Jurkat, Clone E6-1 (cell line): ENCODE measurements at places on chromosomes 12 and 14.

DNA sequence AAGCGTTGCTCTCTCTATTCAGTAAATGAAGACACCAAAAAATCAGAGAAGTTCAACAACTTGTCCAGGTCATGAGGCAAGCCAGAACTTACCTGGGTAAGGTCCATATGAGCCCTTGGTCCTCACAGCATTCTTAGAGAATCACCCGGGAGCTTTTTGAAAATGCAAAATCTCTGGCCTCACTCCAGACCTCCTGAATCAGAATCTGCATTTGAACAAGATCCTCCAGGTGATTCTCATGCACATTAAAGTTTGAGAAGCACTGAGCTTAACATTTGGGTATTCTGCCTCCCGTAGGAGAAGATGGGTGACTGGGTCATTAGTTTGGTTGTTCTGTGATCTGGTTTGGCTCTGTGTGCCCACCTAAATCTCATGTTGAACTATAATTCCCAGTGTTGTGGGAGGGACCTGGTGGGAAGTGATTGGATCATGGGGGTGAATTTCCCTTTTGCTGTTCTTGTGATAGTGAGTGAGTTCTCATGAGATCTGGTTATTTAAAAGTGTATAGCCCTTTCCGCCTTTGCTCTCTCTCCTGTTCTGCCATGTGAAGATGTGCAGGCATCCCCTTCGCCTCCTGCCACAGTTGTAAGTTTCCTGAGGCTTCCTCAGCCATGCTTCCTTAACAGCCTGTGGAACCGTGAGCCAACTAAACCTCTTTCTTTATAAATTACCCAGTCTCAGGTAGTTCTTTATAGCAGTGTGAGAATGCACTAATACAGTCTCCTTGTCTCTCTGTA is 221.2 kb downstream of the RAD51B start:
- DNase-seq, result no peak

GRCh38 chr14:104091061-104091926 is 5.8 kb downstream of the ASPG start:
- no peak for DNase-seq

- DNase-seq, result no peak
Observed at GRCh38 chr12:24356240-24356804, 406.9 kb upstream of the SOX5 start.

GRCh38 chr14:65159281-65160062 is 57.2 kb upstream of the MAX start:
- no peak for DNase-seq

- DNase-seq, result no peak
Observed at GRCh38 chr14:30990770-30991169, 34.7 kb upstream of the AP4S1 start.

DNA sequence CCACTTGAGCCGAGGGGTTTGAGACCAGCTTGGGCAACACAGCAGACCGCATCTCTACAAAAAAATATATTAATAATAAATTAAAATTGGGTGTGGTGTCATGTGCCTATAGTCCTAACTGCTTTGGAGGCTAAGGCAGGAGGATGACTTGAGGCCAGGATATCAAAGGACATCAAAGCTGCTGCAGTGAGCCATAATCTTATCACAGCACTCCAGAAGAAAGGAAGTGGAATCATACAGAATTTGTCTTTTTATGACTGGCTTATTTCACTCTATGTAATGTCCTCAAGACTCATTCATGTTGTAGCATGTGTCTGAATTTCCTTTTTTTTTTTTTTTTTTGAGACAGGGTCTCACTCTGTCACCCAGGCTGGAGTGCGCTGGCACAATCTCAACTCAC is 43.9 kb upstream of the NUDT4 start:
- no peak for DNase-seq

DNA sequence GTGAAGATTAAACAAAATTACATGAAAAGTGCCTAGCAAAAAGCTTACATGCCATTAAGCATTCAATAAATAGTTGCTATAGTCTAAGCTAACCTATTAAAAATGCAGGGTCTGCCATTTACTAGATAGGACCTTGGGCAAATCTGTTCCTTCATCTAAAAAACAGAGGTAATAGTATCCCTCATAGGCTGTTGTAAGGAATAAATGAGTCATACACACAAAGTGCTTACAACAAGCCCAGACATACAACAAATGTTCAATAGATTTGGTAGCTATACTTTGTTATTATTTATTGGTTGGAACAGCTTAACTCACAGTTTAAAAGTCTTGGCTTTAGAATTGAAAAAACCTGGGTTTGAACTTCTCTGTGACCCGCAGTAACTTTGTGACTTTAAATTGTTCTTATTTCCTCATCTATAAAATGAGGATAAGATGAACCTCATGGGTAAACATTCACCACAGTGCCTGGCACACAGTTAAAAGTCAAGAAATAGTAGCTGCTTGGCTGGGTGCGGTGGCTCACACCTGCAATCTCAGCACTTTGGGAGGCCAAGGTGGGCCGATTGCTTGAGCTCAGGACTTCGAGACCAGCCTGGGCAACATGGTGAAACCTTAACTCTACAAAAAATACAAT is 24.7 kb downstream of the HEATR5A start:
- DNase-seq, result no peak

DNA sequence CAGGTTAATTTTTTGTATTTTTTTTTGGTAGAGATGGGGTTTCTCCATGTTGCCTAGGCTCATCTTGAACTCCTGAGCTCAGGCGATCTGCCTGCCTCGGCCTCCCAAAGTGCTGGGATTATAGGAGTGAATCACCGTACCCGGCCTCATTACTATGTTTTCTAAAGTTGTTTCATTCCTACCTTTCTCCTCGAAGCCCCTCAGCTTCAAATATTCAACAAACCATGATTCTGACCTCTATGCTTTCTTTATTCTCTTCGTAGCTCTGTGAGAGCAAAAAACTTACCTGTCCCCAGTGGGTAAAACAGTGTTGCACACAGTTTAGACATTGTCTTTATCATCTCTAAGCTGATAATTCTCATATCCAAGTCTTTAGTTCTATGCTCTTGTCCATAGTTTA is 26.2 kb upstream of the MDM2 start:
- no peak for DNase-seq

DNA sequence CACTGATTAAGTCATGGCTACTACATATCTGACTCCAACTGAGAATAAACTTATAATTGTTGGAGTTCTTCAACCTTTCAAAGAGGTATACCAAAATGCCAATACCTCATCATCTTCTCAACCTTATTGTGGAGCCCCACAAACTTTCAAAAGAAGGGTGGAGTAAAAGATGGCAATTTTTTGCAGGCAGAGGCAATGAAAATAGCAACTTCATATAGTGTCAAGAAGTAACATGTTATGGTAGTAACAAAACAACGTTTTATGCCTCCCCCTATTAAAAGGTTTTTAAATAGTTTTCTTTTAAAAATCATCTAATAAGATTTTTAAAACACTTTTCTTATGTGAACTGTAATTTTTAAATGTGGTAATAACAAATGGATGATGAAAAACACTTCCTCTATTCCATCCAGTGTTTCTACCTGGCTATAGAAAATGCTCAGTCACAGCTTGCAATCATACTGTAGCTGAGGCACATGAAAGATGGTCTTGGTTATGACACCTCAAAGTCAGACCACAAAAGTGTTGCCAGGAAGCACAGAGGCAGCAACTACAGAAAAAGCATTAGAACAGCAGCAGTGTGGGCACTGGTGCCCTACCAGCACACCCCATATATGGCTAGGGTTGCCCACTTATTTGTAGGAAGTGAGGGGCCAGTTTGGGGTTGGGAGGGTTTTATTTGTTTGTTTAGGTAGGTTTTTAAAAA is 7.0 kb downstream of the PPP1R12A start:
- DNase-seq, result peak; percentile 91

DNA sequence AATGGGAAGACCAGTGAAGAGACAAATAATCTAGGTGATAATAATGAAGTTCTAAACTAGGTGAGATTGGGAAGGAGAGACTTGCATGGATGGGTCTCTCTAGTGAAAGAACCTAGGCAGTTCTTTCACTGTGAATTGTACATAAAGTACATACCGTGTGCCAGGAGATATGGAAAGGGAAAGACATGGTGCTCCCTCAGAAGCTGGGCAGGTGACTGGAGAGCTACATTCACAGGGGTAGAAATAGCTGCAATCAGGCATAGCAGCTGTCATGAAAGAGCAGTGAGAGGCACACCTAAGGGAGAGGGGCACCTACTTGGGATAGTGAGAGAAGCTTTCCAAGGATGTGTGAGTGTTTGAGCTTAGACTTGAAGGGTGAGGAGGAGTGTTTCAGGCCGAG is 9.3 kb downstream of the STK38L start:
- no peak for DNase-seq

DNA sequence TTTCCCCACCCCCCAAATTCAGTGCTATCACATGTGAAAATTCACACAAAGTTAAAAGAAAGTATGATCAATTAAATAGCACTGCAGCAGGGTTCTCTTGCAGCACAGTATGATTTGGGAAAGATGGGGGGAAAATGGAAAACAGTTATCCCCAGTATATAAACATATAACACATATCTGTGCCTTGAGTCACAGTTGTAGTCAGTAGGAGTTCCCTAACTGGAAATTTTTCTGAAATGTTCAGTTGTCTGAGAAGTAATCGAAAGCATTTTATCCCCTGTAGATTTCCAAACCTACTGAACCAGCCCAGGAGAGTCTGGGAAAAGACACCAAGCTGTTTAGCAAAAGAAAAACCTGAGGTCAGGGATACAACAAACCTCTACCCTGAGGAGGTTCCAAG is 47.0 kb downstream of the C12orf50 start:
- no peak for DNase-seq

DNA sequence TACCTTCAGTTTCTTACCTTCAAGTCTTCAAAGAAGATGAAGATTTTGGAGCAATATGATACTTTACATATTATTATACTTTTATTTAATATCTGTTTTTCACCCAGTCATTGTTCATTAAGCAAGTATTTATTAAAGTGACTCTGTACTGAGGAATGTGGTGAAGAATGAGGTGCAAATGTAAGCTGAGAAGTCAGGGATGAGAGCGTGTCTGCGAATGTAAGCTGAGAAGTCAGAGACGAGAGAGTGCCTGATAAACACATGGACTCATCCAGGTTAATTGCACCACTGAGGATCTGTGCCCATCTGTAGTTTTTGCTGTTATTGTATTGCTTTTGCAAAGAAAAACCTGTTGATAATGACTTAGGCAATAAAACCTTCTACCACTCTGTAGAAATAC is 211.9 kb upstream of the FAR2 start:
- DNase-seq, result no peak

- no peak for DNase-seq
Observed at GRCh38 chr12:54448344-54448743, 25.1 kb downstream of the GTSF1 start.

GRCh38 chr14:68380329-68380741 is 412.5 kb downstream of the ZFP36L1 start:
- no peak for DNase-seq

DNA sequence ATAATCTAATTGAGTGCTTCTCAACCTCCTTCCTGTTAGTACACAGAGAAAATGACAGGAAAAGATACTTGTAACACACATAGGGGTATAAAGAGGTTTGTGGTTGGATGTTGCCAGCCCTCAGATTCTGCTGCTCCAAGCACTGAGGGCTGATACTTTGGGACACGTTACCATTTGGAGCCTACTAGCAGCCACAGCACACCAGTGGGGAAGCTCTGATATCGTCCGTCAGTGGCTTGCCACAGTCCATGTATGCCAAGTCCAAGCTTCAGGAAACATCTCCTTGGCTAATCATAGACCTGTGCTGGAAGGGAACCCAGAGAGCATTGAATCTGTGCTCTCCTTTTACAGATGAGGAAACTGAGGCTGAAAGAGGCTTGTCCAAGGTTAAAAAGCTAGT is 22.3 kb downstream of the B4GALNT3 start:
- DNase-seq, result peak; percentile 29

- peak; percentile 26 for DNase-seq
Observed at GRCh38 chr12:107092669-107093416, 506 bp downstream of the CRY1 start.

GRCh38 chr12:83769151-83769550 is 1082.4 kb downstream of the TMTC2 start:
- DNase-seq, result no peak

DNA sequence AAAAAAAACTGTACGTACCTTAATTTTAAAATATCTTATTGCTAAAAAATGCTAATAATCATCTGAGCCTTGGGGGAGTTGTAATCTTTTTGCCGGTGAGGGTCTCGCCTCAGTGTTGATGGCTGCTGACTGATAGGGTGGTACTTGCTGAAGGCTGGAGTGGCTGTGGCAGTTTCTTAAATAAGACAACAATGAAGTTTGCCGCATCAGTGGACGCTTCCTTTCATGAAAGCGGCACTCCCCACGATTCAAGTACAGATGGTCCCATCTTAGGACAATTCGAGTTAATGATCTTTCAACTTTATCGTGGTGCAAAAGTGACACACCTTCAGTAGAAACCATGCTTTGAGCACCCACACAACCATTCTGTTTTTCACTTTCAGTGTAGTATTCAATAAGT is 7.6 kb upstream of the PLD4 start:
- DNase-seq, result no peak

DNA sequence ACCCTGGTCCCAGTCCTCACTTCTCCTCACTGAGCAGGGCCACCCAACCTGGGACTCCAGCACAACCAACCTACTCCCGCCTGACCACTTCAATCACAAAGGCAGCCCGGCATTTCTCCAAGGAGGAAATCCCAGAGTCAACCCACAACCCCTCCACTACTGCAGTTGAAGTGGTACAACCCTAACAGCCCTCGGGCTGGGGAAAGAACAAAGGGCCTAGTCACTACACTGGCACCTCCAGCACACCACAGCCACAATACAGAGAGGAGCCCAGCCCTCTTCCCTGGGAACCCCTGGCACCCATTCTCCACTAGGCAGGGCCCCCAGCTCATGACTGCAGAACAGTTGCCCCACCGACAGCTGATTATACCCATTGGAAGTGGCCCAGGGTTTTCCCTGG is 13.7 kb upstream of the OR5AU1 start:
- DNase-seq, result peak; percentile 62
